AG04450 (cell line): ENCODE measurements at places on chromosomes 2 and 18.

GRCh38 chr2:65372619-65373018, 59.8 kb downstream of the SPRED2 start:
- no peak for DNase-seq

DNA sequence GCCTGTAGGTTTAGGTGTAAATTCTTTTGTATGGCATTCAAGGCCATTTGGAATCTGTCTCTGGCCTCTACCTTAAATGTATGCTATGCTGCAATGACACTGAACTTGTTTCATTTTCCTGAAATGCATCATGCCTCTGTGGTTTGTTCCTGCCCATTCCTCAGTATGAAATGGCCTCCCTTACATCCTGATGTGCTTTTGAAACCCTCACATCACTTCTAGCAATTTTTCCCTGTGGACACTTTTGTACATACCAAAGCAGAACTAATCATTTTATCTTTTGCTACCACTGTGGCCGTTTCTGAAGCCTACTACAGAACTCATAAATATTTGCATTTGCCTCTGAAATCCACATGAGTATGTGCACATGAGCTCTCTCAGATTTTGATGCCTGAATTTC, 557.2 kb downstream of the ERBB4 start:
- no peak for DNase-seq

DNA sequence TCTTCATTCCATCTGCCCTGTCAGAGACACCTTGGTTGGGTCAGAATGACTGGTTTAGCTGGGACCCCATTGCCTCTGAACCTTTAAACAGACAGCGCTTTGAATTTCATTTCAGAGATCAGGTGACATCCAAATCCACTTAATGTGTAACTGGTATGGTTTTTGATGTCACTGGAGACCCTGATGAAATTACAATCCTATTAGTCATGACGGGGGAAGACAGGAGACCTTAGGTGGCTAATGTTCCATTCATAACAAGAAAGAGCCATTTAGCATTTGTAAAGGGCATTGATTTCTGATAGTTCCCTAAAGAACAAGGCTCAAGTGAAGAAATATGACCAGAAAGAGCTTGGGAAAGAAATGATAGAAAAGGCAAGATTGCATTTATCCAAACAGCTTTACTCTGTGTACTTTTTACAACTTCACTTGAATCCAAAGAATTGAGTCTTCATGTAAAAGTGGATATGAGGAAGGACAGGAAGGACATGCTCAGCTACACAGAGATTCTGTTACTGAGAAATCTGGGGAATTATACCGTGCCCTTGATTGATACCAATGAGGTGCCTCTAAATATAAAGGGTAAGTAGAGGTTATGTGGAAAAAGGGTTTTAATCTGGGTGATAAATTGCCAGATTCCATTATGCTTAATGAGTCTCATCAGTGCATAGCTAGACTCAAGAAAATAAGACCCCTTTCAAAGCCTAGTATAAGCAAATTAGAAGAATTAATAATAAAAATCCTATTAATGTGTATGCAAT, 198.2 kb downstream of the NCKAP5 start:
- no peak for DNase-seq

DNA sequence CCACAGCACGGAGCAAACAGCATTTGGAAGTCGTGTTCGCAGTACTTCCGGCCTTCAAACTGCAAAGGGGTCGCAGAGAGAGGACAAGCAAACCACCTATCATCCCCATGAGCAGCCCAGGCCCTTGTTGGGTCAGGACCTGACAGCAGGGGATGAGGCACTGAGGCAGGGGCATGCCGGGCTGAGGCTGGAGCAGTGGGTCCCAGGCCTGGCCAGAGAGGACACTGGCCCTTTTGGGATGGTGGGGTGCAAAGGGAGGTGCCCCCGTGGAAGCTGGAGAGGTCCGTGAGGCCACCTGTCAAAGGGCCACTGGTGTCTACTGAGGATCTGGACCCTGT, 8.9 kb downstream of the GPR17 start:
- DNase-seq = no peak

DNA sequence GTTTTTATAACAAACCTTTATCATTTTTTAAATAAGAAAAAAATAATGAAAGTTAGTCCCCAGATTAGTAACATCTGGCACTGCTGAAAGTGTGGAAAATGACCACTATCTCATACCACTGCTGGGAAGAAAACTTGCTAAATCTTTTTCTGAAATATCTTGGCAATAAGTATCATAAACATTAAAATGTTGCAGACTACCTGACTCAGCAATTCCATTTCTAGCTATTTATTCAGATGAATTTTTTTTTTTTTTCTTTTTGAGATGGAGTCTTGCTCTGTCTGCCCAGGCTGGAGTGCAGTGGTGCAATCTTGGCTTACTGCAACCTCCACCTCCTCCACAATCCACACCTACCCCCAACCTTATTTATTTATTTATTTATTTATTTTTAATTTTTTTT, 35.3 kb upstream of the SOS1 start:
- no peak for DNase-seq

- DNase-seq = no peak
Observed at GRCh38 chr2:65922030-65922429, 489.6 kb upstream of the SPRED2 start.

DNA sequence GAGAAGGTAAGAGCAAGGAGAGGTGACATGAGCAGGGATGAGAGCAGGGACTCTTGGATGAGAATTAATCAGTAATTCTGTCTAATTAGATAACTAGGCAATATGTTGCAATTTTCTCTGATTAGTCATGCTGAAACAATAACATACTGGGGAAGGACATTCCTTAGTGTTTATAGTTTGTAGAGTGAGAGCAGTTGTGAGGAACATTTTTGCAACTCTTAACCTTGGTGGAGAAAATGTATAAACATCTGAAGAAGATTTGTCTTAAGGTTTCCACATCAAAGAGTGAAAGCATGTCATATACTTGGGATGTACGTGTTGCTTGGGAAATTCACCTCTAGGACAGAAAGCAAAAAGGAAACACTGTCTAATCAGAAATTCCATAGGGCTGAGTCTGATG, 955.4 kb upstream of the FANCL start:
- DNase-seq = no peak

GRCh38 chr2:230423851-230424458, 8.0 kb downstream of the SP100 start:
- no peak for DNase-seq

- DNase-seq = no peak
Observed at GRCh38 chr2:67156796-67157195, 240.3 kb upstream of the ETAA1 start.

GRCh38 chr2:161344692-161345091, 36.5 kb downstream of the PSMD14 start:
- DNase-seq = no peak

GRCh38 chr2:185787227-185788145, 48.9 kb downstream of the FSIP2 start:
- DNase-seq = no peak

- DNase-seq = no peak
Observed at GRCh38 chr2:17626986-17627385, 86.5 kb downstream of the VSNL1 start.

DNA sequence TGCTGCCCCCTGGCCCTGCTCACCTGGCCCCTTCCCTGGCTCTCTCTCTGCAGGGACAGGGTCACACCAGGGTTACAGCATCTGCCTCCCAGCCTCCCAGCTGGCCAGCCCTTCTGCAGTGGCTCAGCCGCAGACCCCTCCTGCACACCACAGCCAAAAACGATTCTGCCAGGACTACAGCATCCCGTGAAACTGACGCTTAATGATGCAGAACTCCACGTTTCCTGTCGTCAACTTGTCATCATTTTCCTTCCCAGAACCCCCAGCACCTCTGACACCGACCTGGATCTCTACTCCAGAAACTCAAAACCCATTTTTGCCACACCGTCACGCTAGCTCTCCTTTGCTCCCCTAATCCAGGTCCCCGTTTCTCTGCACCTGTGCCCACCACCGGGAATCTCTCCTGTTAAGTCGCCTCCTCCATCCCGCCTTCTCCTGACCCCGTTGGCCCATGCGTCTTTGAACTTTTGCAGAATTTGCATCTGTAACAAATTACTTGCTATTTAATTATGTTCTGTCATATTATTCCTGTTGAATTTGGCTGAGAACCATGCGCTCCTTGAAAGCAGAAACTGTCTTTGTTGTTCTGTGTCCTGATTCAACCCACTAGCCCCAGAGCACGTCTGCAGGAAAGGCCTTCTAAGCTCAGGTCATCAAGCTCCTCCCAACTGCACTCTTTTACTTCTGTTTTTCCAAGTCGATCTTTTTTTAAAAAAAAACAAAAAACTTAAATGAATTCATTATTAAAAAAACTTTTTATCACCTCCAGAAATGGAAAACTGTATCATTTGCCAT, 173.2 kb upstream of the COPS8 start:
- DNase-seq = no peak

GRCh38 chr2:180255981-180256380, 248.9 kb upstream of the CWC22 start:
- DNase-seq = no peak

DNA sequence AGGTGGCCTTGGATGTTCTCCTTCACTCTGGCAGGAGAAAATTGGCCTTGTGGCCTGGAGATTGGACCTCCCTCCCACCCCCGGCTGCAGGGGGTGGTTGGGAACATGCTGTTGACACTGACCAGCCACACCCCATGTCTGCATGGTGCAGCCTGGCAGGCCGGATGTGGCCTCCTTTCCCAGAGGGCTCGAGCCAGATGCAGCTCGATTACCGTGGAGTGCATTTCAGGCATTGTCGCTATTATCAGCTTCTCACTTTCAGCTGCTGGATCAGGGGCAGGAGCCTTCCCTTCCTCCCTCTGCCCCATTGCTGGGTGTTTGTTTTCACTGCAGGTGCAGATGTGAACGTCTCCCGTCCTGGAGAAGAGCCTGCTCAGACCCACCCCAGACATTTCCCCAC, 211.0 kb upstream of the SIX2 start:
- no peak for DNase-seq

GRCh38 chr18:33729556-33729955, 151.5 kb downstream of the ASXL3 start:
- DNase-seq = no peak

GRCh38 chr2:27715318-27716210, 51.9 kb downstream of the SLC4A1AP start:
- no peak for DNase-seq

- no peak for DNase-seq
Observed at GRCh38 chr2:234304950-234305349, 191.9 kb downstream of the ARL4C start.

- no peak for DNase-seq
Observed at GRCh38 chr18:68662754-68663153, 52.2 kb downstream of the TMX3 start.

GRCh38 chr2:53111406-53111805, 656.2 kb upstream of the CHAC2 start:
- DNase-seq = no peak

DNA sequence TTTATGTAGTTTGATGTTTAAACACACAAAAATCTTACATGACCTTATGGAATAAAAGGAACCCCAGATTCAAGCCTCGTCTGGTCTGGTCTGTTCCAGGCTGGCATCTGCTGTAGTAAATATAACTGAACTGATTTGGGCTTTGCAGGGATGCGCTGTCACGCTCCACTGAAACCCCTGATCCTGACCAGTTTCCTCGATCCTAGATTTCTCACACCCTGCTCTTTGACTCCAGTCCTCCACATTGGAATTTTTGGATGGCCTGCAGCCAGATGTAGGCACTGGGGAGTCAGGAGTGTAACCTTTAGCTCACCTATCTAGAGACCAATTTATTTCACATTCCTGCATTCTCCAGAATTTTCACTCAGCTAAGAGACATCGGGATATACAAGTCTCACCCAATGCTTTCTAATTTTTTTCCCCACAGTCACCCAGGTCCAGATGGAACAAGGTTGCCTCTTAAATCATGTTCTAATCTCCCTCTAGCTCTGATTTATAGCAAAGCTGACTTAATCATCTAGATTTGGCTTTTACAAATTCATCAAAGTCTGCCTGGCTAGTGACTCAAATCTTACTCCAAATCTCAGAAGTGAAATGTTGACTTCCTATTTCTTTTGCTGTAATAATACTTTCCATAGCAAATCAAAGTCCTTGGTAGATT, 219.6 kb downstream of the CD226 start:
- DNase-seq = no peak

GRCh38 chr2:40302751-40303325, 149.1 kb downstream of the SLC8A1 start:
- no peak for DNase-seq

- no peak for DNase-seq
Observed at GRCh38 chr2:145992572-145992971, 1472.7 kb upstream of the ZEB2 start.

DNA sequence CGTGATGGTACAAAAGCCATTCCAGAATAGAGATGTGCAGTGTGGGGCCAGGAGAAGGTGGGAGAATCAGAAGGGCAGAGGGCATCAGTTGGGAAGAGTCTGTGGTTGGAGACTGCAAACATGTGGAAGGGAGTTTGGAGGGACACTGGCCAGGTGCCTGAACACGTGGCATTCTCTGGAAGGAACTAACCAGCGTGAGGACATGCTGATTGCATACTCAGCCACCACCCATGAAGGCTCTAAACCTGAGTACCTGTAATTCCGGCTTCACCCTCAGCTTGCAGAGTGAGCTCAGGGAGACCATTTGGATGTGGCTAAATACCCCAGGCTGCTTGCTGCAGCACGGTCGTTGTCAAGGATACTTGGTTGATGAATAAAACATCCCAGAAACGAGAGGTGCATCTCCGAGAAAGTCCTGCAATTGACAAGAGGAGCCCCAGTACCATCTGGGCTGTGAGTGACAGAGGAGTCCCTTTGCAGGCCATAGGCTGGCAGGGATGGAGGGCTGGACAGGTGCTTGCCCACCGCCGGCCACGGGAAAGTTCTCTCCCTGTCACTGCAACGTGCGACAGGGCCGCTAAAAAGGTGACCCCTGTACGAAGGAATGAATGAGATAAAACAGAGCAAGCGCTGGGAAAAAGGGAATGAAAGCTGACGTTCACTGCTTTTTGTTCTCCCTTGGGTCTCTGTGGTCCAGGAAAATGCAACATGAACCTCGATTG, 5.0 kb downstream of the ACKR3 start:
- DNase-seq = no peak

DNA sequence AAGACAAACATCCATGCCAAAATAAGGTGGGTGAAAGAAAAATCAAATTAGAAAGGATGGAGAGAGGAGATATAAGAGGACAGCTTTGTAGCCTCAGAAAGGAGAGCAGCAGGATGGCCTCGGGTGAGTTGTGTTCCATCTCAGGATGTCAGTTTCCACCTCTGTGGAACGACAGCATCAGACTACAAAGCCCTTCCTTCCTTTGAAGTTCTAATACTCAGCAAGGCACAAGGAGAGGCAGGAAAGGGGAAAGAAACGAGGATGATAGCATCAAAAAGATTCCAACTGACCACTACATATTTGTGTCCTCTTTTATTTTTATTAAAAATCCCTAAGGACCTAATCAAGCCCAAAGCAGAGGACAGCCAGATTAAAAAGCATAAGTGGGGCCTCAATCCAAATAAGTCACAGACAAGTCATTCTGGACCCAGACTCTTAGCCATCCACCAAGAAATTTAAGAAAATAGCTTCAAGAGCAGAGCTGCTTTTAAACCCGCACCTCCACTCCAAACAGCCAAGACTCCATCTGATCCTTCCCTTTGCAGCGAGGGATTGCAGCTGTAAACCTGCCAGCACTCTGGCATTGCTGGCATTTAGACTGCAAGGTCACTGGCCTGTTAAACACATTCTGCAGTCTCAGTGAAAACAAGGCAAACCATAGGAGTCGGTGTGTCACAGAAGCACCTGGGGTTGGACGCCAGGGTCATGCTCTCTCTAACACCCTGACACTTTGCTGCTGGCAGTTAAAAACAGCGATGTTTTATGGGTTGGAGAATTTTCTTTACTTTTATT, 314.5 kb upstream of the CHAC2 start:
- no peak for DNase-seq
